Brain microvascular endothelial cell (primary cell): ENCODE measurements at places on chromosomes 11 and 22.

DNA sequence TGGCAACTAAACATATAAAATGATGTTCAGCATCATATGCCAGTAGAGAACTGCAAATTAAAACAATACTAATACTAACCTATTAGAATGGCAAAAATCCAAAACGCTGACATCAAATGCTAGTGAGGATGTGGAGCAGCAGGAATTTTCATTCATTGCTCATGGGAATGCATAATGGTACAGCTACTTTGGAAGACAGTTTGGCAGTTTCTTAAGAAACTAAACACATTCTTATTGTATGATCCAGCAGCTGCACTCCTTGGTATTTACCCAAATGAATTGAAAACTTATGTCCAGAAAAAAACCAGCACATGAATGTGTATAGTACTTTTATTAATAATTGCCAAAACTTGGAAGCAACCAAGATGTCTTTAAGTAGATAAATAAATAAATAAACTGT, 258.0 kb downstream of the TENM4 start:
- DNase-seq = peak; percentile 3

GRCh38 chr11:25247336-25247735, 750.5 kb downstream of the LUZP2 start:
- DNase-seq = no peak

DNA sequence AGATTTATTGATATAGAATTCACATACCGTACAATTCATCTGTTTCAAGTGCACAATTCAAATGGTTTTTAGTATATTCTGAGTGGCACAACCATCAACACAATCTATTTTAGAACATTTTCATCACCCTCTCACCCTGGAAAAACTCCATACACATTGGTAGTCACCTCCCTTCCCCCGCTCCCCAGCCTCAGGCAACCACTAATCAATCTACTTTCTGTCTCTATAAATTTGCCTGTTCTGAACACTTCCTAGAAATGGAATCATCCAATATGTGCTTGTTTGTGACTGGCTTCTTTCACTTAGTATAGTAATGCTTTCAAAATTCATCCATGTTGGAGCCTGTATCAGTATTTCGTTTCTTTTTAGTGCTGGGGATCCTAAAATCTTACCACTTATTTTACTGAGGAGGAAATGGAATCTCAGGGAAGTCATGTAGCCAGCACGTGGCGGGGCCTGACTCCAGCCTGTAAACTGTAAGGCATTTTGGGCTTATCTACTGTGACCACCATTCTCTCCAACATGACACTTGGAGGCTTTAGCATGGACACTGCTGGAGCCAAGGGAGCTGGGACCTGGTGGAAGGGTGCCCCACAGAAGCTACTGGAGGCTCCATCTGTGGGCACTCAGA, 905 bp upstream of the UCP3 start:
- DNase-seq = no peak

DNA sequence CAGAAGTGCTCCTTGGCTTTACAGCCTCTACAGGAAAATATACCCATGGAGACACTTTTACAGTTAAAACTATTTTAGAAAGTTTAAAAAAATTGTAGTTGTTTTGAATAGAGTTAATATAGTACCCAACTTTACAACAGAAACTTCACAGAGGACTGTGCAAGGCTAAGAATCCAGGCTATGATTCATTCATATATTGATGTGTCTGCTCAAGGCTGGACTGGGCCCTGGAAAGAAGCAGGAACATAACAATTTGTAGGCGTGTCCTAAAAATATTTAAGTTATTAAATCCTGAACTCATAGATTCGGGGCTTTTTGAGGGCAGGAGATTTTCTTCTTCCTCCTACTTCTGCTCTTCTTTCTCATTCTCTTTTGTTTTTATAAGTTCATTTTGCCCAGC, 291.5 kb upstream of the CCDC179 start:
- DNase-seq = peak; percentile 1

- no peak for DNase-seq
Measured at GRCh38 chr22:28810821-28811491, 10.6 kb upstream of the XBP1 start.

DNA sequence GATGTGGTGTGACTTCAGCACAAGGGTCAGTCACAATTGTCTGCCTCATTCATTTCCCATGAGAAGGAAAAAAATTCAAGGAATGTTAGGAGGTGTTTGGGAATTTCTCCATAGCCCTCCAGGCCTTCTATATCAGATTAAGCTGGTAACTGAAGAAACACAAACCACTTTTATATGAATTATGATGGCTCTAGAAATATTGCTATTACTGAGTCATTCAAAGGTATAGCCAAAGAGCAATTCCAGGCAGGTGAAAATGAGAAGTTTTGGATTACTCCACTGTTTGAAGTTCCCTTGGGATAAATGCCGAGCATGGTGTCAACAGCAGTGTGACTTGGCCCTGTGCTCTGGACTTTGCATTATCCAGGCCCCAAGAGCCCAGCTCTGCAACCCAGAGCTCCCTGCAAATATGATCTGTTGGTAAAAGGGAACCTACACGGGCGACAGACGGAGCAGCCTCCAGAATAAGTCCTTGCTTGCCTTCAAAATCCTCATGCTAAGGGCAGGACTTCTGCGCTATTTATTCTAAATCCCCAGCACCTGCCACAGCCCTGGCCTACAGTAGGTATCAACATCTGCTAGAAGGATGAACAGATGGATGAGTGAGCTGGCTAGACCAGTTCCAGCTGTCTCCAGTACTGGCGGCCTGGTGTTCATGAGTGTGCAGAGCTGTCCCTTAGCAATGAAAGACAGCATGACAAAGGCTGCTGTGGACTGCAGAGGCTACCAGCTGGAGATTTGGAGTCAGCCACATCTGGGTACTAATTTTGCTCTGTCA, 67.5 kb upstream of the ZBED5 start:
- no peak for DNase-seq

DNA sequence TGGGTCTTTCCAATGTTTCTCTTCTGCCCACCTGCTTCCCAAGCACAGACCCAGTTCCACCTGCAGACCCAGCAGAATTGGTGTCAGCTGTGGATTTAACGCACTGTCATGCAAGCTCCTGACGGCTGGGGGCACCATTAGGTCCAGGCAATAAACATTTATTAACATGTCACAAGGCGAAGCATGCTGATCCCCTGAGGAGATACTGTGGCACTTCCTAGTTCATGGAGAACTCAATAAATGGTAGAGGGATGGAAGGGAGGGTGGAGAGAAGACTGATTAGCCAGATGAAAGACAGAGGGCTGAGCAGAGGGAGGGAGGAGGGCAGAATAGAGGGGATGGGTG, 68.3 kb upstream of the TSPAN18 start:
- peak; percentile 25 for DNase-seq

- peak; percentile 12 for DNase-seq
Measured at GRCh38 chr11:16863389-16863788, 124.9 kb downstream of the C11orf58 start.

DNA sequence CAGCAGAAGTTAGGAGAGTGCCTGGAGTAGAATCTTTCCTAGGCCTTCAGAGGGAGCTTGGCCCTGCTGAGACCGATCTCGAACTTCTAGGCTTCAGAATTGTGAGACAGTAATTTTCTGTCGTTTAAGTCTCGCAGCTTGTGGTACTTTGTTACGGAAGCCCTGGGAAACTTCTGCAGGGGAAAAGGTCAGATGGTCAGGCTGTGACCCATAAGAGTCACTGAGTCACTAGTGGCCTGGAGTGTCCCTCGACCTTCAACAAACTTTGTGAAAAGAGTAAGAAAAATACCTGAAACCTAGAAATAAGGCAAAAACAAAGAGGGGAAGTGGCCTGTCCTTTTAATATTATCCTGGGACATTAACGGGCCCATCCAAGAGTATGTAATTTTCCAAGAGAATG, 34.6 kb downstream of the CSNK2A3 start:
- no peak for DNase-seq

GRCh38 chr22:23192558-23192957, 12.2 kb downstream of the BCR start:
- no peak for DNase-seq

DNA sequence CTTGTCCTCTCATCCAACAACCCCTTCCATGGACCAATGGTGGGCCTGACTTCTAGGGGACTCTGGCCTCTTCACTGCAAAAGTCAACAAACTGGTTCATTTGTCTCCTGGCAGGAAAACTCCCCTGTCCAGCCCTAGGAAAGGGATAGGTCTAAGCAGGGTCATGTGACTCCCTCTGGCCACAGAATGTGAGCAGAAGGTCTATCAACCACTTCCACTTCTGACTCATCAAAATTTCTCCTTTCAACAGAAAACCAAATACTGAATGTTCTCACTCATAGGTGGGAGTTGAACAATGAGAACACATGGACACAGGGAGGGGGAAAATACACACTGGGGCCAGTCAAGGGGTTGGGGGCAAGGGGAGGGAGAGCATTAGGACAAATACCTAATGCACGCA, 1.3 kb upstream of the ISX start:
- no peak for DNase-seq

DNA sequence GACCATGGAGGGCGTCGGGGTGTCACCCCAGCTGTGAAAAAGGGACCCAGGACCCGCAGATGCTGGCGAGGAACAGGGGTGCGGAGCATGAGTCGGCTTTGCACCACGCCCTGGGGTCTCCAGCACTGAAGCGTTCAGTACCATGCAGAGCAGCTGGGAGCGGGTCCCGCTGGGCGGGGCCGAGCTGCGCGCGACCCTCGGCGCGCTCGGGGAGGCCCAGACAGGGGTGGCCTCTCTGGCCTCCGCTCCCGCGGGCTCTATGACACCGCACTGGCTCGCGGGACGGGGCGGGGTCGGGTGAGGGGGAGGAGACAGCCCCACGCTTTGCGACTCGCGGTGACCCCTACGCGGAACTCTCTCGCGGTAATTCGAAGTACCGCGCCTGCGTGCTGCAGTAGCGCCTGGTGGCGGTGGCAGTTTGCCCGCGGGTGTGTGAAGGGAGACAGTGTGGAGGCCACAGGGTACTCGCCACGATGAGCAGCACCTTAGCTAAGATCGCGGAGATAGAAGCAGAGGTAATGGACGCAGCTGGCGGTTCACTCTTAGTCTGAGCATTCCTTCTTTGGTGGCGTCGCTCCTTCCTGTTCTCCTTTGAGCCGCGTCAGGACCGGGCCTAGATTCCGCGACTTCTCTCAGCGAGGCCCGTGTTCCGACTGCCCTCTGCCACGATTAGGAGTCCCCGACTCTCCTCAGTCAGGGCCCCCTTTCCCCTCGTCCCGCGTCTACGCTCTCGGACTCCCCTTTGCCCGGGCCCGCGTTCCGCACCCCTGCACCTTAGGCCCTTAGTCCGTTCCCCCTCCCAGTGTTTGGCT, at the start of gene DRG1:
TSS of gene DRG1 (plus strand) at position 394 of the 812 bp plus-strand sequence. CDS start at position 474, 80 bp downstream.
- peak; percentile 90 for DNase-seq

GRCh38 chr11:41274831-41275230, 184.6 kb downstream of the LRRC4C start:
- DNase-seq = no peak

DNA sequence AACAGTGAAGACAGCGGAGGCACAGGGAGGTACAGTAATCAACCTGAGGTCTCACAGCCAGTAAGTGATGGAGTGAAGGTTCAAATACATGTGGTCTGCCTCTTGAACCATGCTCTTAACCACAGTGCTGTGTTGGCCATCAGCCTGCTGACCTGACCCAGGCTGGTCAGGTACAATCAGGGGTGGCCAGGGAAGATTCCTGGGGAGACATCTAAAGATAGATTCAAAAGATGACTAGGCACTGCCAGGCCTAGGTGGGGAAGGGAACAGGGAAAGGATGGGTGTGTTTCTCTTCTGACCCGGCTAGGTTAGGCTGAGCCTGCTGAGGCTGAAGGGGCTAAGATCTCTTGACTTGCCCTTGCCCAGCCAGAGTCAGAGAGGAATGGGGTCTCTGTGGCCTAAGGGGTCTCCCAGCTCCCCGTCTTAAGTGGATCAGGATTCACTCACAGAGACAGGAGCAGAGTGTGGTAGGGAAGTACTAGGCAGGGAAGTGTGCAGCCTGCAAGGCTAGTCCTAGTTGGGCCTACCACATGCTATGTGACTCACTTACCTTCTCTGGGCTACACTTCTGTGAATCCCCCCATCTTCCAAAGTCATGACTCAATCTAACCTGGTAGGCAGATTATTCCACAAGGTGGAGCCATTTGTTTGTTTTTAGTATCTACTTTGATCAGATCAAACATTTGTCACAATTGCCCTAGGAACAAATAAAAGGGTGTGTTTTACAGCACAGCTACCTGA, 10.4 kb upstream of the SREBF2 start:
- DNase-seq = peak; percentile 61

DNA sequence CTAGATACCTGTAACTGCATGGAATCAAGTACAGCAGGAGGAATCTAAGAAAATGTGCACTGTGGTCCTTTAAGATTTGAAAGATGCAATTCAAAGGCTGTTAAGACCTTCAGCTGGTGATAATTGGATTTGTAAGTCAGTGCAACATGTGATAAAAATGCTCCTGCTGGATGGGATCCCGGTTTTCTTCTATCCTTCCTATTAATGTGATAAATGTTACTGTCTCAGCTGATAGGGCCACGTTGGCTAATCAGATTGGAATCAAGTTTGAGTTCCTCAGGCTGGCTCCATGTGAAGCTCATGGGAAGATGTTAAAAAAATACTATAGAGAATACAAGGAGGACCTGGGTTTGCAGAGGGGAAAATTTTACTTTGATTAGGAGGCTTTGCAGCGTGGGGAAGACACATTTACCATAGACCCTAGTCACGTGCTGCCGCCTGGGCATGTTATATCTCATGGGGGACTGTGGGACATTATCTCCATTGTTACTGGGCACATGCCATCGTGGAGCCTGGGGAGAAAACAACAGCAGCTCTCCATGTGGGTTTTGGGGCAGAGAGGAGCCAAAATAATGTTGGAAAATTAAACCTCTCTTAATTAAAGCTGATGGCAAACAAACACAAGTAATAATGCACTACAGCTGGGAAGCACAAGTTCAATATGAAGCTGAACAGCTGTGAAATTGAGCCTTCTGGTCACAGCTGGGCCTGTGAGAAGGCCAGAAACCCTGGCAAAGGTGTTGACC, 652.5 kb downstream of the NTM start:
- no peak for DNase-seq

DNA sequence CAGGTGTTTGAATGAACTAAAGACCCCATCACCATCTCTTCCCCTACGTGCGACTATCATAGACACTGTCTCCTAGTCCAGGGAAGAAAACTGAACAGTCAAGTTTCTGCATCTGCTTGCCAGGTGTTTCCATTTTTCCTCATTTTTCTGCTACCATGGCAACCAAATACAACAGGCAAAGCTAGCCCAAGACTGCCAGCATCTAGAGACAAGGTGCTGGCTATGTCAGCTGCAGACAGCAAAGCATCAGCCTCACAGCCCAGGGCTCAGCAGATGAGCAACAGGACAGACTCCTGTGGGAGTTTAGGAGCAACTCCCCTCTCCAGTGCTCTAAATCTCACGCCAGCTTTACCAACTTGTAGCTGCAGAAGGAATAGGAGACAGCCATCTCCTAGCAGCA, 124.3 kb downstream of the C11orf58 start:
- DNase-seq = no peak

GRCh38 chr22:47343611-47344010, 581.2 kb downstream of the TBC1D22A start:
- DNase-seq = no peak
